ENCODE measurements at places on chromosomes 6 and 20. TPM values are rescaled to one million over a fixed set of nuclear protein-coding genes. Genes with fewer than 3 reads are reported as not detected.

DNA sequence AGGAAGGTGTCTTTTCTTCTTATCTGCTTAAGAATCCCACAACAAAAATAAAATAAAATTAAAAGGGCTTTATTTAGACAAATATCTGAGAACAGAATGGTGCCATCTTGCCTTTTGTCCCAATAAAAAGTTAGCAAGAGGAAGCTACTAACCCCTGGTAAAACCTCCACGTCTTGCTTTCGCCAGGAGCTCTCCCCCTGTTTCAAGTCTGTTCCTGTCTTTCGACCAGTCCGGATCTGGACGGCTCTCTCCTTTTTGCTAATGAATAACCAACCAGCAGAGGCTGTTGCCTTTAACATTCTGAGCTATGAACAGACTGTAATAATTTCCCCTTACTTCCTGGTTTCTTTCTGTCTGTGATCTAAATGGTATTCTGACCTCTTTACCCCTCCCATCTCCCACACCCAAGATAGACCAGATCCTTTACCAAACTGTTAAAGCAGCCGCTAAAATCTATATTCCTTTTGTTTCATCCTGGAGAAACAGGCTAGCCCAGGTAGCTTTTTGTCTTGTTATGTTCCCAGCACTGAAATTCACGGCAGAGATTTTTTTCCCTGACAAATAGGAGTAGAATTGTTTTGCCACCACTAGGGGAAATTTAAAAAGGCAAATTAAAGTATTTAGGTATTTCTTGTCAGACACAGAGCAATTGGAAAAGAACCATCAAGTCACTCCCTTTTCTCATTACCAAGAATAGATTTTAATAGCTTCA lies at the start of gene FRK:
Gene FRK (minus strand): TSS at position 320 of the 712 bp plus-strand sequence. CDS start 580 bp downstream, outside the sequence.
- DNase-seq: peak; percentile 24

DNA sequence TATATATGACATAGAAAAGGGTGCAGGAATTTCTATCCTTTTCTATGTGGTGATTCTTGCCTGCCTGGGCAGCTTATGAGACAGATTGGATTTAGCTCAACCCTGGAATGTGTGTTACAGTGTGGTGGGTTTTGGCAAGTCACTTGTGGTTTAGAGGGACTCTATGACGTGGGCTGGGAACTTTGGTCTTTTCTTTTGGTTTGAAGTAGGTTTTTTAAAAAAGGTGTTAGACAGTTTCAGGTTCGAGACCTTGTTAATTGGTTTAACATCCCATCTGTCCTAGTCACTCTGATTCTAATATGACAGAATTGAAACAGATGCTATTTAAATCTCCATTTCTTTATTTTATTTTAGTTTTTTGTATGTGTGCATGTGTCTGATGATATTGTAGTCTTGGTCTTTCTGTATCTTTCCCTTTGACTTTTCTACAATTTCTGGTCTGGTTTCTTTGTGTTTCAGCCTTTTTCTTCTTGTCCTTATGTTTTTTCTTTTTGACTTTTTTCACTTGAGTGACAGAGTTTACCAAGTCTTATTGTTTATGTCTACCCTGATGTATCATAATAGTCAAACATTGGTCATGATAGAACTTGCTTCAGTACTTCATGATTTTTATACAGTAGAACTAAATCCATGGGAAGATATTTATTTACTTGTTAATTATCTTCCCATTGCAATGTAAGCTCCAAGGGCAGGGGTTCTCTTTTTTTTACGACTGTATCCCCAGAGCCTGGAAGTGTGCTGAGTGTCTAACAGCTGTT lies 174.3 kb downstream of the CDKAL1 start:
- DNase-seq: peak; percentile 31

GRCh38 chr6:6865611-6866010 lies 242.2 kb upstream of the RREB1 start:
- DNase-seq: no peak

DNA sequence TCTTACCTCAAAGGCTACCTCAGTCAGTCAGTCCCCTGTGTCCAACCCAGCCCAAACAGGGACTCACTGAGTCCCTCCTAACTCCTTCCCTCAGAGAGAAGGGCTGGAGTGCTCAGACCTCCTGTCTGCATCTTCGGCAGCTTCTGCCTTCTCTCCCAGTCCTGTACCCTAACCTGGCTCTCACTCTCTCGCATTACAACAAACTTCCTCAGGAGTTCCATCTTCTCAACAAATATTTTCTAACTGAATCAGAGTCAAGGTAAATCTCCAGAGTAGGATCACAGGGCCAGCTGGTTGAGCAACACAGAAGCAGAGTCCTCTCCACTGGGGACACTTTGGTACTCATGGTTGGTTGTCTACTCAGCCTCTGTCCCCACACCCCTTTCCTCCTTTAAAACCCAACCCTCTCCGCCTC lies 92.3 kb downstream of the MRPL14 start:
- DNase-seq: no peak

DNA sequence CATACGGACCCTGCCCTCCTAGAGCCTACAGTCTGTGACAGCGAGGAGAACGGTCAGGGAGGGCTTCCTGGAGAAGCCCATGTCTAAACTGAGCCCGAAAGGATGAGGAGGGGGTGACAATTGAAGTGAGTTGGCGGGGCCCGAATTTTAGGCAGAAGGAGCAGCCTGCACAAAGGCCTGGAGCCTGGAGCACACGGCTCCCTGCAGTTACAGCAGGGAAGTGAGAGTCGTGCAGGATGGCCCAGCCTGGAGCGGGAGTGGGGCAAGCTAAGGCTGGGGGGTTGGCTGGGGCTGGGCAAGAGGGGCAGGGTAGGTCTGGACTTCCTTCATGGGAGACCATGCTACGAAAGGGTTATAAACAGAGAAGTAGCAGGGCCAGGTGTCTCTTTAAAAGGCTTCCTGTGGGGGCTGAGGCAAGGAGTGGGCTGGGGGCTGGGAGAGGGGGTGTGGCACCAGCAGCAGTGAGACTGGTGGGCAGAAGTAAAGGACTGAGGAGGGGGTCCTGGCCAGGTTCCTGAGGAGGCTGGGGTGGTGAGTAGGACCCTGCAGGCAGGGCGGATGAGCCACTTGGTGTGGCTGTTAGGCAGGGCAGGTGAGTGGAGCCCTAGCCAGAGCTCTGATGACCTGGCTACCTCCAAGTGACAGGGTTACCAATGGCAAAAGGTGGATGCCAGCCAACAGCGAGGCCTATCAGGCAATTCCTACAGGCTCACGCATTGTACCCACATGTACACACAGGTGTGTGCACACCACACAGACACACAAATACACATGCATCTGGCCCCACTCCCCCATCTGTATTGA lies 119.2 kb downstream of the MRPL14 start:
- DNase-seq: no peak

DNA sequence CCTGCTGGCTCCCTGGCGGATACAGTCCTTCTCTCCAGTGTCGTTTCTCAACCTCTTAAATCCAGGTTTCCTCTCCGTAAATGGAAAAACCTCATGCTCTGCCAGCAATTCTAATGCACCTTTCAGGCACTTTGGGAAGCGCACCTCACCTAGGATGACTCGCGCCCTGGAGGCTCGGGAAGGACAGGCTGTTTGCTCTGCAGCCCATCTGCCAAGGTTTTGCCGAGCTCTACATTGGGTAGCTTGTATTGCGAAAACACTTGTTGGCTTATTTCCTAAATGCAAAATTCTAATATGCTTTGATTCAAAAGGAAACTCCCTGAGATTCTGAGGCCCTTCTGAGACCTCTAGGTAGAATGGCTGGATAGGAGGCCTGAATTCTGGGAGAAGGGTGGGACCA lies 102.6 kb upstream of the MLN start:
- DNase-seq: no peak

GRCh38 chr6:111423055-111423633 lies 59.9 kb downstream of the REV3L start:
- peak; percentile 52 for DNase-seq

DNA sequence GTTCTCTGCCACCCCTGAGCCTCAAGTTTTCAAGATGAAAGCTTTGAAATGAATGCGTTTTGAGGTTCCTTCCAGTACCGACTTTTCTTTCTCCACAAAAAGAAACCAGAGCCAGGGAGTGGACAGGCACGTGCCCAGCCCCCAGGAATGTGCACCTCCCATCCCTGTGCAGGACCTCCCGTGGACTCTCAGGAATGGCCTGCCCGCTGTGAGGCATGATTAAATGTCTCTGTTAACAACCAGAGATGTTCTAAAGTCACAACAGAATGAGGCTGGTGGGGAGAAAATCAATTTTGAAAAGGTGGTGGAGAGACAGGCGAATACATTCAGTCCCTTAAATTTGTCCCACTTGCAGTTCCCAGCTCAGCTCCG lies 1.5 kb downstream of the TGM3 start:
- no peak for DNase-seq

DNA sequence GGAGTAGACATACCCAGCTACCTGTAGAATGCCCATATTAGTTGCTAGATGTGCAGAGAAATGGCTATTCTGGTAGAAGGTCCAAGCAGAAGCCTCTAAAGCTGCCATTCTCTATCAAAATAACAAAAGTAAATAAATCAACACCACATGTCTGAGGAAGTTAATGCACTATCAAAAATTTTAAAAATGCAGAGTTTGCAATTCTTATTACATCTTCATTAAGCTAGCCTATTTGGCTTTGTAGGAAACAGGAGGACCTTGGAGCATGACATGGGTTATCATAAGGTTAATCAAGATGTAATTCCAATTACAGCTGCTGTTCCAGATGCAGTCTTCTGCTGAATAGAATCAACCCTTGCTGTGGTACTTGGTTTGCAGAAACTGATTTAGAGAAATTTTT lies 188.4 kb downstream of the TBX18 start:
- no peak for DNase-seq

DNA sequence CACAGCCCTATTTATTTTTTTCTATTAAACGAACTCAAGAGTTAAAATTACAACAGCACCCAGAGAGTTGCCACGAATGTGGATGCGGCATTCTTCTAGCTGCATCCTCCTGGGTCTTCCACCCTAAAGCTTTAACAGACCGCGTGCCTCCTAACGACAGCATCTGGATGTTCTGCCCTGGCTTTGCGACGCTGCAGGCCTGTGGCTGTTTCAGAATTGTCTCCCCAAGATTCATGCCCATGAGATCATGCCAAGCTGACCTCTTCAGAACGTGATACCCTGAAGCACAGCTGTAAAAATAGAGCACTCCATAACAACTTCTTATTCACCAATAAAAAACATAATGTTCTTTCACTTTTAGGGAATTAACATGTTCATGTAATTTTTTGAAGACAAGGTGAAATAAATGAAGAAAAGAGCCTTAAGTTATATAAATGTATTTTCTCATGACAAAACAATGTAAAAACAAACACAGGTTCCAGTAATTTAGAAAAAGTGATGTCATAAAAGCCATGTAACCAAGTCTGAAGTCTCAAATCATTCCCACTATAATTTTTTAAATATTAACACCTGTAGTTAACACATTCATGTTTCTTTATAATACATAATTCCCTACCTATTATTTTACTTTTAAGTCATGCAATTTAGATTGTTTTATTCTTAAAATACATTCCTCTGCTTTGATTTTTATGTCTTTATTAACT lies 26.5 kb downstream of the HIVEP2 start:
- no peak for DNase-seq

- no peak for DNase-seq
Observed at GRCh38 chr20:41621421-41621820, 3.2 kb upstream of the CHD6 start.

GRCh38 chr6:31922942-31923341 lies 4.6 kb upstream of the C2 start:
- DNase-seq: no peak

DNA sequence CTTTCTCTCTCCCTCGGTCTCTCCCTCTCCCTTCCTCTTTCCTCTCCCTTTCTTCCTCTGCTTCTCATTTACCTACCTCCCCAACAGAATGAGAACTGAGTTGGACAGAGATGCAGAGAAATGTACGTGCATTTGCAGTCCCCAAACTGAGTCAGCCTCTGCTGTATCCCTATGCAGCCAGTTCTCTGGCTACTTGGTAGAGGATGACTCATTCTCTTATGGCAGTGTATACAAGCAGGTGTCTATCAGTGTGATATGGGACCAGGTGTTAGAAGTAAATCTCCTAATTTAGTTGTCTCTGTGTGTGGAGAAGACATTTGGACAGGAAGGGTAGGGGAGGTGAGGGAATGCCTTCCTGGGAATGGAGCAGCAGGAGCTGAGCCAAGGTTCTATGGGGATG lies 470.8 kb downstream of the CD109 start:
- DNase-seq: peak; percentile 73

DNA sequence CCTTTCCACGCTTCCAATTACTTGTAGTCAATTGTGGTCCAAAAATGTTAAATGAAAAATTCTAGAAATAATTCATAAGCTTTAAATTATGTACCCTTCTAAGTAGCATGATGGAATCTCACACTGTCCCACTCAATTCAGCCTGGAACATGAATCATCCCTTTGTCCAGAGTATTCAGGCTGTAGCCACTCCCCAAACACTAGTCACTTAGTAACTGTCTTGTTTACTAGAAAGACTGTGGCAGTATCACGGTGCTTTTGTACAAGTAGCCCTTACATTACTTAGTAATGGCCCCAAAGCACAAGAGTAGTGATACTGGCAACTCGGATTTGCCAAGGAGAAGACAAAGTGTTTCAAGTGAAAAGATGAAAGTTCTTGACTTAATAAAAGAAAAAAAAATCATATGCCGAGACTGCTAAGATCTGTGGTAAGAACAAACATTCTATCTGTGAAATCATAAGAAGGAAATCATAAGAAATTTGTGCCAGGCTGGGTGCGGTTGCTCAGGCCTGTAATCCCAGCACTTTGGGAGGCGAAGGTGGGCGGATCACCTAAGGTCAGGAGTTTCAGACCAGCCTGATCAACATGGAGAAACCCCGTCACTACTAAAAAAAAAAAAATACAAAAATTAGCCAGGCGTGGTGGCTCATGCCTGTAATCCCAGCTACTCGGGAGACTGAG lies 168.5 kb upstream of the SIM1 start:
- DNase-seq: peak; percentile 83

- DNase-seq: no peak
Observed at GRCh38 chr20:925516-925915, 9.4 kb upstream of the ANGPT4 start.

GRCh38 chr6:6783721-6784120 lies 195.2 kb downstream of the LY86 start:
- no peak for DNase-seq

DNA sequence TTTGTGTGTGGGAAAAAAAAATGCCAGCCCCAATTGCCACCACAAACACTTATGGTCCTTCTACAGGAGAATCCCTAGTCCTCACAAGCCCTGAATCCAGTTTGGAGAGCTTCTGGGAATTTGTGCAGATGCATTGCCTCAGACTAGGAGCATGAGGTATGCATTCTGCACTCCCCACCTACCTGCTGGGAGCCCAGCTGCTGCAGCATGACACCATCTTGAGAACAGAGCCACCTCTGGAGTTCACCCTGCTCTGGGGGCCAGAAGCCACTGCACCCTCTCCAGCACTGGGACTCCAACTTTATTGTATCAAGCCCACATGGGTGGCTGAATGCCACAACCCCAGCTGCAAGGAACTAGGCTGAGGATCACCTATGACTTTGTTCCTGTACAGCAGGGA lies 568.5 kb upstream of the ID4 start:
- no peak for DNase-seq

GRCh38 chr20:58169450-58169849 lies 59.0 kb downstream of the ANKRD60 start:
- DNase-seq: peak; percentile 41

Gene TRIM27
- 48.0 TPM for total RNA-seq

Gene PKIB
- 13.1 TPM for total RNA-seq

Gene C6orf52
- total RNA-seq: not detected

Gene COX4I2
- not detected for total RNA-seq

Gene LHFPL5
- total RNA-seq: not detected

Gene RIPPLY2
- not detected for total RNA-seq

Gene DCBLD1
- 27.8 TPM for total RNA-seq

Gene RBBP8NL
- not detected for total RNA-seq

Gene ACSS1
- total RNA-seq: 0.56 TPM

All from IMR-90 (cell line).